ENCODE measurements at places on chromosomes 5 and 9.

- no peak for DNase-seq
These were observed 12.2 kb downstream of the SPATA9 start for GRCh38 chr5:95670568-95670967.

- DNase-seq, result no peak
These were observed 254.7 kb upstream of the TRPC7 start for GRCh38 chr5:136620016-136620419.

GRCh38 chr5:60354311-60354710 is 345.7 kb downstream of the DEPDC1B start:
- DNase-seq, result no peak

DNA sequence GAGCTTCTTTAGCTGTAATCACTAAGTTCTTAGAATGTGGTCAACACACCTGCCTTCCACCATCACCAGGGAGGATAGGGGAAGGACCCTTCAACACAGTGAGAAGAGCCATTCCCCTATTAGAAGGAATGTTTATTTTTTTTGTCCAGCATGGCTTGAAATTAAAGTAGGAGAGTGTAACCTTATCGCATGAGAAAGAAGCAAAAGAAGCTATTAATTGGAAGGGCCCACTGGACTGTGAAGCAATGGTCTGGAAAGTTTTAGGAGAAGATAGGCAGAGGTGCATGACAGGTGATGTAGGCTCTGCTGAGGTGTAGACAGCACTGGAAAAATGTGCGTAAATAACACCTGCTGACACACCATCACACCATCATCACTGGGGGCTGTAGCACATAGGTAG is 1526.0 kb downstream of the MAT2B start:
- DNase-seq, result no peak

DNA sequence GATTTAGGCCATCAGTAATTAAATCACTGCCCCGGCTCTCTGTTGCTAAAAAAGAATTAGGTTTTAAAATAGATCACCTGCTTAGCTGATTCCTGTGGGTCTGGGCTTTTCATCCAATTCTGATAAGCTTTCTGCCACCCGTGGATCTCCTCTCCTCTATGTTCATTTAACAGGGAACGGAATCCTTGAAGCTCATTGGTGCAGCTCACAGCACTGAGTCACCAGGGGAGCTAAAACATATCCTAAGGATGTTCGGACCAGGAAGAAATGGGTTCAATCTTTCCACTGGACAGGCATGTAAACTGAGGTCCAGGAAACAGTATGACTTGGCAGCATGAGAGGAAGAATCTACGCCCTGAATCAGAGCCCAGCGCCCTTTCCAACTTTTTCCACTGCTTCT is 267.1 kb upstream of the GRIA1 start:
- DNase-seq, result no peak

Measured in BE2C (cell line).